ENCODE measurements at places on chromosomes 2 and 18.

- DNase-seq: no peak
These were observed 188.7 kb upstream of the KLHL14 start for GRCh38 chr18:32961538-32961937.

- DNase-seq: no peak
These were observed 252.0 kb upstream of the SIX3 start for GRCh38 chr2:44689516-44689915.

DNA sequence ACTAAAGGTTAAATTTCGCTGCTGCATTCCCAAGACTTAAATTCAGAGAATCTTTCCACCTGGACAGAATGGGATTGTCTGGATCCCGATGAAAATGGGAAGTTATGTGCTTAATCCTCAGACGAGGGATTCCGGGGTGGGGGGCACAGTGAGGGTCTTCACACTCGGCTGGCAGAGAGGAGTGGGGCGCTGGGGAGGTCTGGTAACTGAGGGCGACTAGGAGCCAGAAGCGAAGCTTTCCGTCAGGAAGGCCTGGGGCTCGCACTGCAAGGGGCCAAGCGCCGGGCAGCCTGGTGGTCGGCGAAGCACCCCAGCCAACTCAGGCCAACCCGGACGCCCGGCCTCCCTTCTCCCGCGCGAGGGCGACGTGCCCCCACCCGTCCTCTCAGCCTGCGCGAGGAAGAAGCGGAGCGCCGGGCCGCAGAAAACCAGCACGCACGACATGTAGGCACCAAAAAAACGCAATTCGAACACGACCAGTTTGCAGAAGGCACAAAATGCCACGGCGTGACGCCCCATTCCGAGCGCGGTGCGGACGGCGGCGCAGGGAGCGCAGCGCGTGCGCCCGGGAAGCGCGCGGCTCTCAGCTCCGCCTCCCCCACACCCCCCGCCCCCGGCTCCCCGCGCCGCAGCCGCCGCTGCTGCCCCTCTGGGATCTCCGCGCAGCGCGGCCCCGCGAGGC, 188.1 kb downstream of the ZEB2 start:
- peak; percentile 51 for DNase-seq

GRCh38 chr2:53652131-53652530, 115.5 kb upstream of the CHAC2 start:
- no peak for DNase-seq

- DNase-seq: no peak
These were observed 75.6 kb upstream of the CERS6 start for GRCh38 chr2:168380500-168380899.

- no peak for DNase-seq
These were observed 5.6 kb downstream of the MERTK start for GRCh38 chr2:111903930-111904439.

- DNase-seq: no peak
These were observed 62.4 kb upstream of the GCFC2 start for GRCh38 chr2:75772908-75773630.

GRCh38 chr2:207706936-207707860, 4.2 kb upstream of the CCNYL1 start:
- DNase-seq: no peak

GRCh38 chr2:74702001-74702715, 48.1 kb downstream of the SEMA4F start:
- DNase-seq: no peak

GRCh38 chr18:44636241-44636640, 44.4 kb upstream of the SETBP1 start:
- no peak for DNase-seq

DNA sequence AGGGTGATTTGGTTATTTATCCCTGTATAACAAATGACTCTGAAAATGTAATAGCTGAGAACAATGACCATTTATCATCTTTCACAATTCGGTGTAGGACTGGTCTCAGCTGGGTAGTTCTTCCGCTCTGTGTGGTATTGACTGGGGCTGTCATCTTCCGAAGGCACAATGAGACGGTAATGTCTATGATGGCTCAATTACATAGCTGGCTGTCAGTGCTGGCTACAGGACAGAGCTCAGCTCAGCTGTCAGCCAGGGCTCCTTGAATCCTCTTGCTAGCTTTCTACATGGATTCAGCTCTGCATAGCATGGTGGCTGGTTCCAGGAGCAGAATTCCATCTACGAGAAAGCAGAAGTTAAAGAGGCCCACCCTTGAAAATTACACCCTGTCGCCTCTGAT, 483.8 kb downstream of the TDRD15 start:
- DNase-seq: no peak

DNA sequence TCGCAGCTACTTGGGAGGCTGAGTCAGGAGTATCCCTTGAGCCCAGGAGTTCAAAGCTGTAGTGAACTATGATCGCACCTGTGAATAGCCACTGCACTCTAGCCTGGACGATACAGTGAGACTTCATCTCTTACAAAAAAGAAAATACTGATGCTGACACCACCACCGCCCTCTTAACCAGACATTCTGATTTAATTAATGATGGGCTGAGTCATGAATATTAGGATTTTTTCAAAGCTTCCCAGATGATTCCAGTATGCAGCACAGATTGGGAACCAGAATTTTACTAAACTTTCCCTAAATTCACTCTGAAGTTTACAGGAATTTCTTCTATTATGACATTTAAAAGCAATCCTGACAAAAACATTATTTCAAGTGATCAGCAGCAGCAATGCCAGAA, 130.1 kb downstream of the ERBB4 start:
- DNase-seq: no peak

DNA sequence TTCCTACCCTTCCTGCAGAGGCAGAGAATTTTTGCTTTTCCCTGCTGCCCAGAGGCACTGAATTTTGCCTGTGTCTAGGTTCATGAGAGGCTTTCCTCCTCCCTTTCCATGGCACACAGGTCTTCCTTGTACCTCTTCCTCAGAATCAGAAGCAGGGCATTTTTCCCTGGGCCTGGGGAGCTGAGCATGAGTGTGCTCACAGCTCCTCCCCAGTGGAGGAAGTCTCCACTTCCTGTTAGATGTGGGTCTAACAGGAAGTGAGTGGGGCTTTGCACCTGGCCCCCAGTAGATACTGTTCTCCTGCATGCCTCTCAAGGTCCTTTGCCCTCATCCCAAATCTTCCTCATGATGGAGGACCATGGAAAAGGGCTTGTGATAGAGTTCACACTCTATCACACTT, 297.2 kb upstream of the FIGN start:
- no peak for DNase-seq

GRCh38 chr2:77831060-77831459, 308.9 kb upstream of the LRRTM4 start:
- no peak for DNase-seq

DNA sequence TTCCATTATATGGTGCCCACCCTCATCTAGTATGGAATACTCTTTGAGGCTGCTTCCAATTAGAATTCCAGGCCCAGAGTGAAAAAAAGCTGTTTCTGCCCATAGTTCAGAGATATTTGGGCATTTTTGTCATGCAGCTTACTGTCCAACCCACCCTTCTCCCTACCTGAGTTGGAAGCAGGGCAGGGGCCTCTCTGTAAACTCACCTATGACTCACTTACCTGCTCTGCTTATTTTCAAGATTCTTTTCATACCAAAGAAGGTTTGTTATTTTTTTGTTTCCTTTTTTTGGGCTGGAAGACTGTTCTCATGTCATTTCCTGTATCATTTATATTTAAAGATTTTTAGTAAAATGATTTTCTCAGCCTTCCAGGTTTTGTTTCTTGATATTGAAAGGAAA, 38.4 kb upstream of the PPP1R1C start:
- no peak for DNase-seq

DNA sequence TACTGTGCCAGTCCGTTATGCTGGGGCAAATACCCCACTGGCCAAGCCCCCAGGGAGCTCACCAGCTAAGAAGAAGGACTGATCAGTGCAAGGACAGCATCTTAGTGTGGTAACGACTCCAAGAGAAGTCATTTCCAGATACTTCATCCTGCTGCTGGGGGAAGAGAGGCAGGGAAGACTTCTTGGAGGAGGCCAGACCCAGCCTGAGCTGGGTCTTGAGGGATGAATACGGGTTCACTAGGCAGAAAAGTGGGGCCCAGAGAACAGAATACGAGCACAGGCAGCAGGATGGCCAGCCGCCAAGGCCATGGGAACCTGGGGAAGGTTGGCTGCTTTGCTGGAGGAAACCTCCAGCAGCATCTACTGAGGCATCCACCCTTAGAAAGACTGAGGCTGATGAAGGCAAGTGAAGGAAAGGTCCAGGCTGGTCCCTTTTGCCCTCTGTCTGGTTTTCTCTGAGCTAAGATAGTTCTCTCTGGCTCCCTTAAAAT, 84.1 kb downstream of the GLI2 start:
- no peak for DNase-seq

DNA sequence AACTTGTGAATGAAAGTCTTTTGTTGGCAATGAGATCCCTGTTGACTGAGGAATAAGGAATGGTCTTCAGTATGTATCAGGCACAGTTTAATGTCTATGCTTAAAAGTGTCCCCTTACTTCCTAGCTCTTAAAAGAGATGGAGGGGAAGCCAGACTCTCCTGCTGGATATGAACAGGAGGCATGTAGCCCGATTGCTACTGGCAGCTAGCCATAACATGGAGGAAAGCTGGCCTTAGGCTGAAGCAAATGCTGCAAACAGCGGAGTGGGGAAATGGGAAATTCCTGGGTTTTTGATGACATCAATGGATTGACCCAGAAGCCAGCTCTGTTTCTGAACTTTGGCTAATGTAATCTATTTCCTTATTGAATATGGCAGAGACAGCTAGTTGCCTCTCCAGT, 266.1 kb downstream of the SLC4A3 start:
- no peak for DNase-seq

GRCh38 chr2:123163398-123163797, 861.7 kb upstream of the CNTNAP5 start:
- no peak for DNase-seq

DNA sequence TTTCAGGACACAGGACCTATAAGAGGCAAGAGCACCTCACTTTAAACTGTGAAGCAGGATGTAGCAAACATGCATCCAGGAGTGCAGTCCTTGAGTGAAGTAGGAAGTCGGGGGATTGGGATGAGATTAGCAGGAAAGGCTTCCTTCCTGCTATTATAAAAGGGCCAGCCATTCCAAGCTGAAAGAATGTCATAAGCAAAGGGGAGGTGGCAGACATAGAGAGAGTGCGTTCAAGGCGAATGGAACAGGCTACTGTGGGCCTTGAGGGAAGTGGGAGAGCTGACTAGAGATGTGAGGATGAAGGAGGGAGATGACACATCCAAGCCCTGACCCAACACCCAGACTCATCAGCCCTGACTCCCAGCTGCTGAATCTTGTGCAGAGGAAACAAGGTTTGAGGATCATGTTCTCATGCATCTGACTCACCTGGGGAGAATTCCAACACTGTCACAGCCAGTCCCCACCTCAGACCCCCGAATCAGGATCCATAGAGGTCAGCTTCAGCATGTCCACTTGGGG, 63.9 kb downstream of the GYPC start:
- DNase-seq: no peak

DNA sequence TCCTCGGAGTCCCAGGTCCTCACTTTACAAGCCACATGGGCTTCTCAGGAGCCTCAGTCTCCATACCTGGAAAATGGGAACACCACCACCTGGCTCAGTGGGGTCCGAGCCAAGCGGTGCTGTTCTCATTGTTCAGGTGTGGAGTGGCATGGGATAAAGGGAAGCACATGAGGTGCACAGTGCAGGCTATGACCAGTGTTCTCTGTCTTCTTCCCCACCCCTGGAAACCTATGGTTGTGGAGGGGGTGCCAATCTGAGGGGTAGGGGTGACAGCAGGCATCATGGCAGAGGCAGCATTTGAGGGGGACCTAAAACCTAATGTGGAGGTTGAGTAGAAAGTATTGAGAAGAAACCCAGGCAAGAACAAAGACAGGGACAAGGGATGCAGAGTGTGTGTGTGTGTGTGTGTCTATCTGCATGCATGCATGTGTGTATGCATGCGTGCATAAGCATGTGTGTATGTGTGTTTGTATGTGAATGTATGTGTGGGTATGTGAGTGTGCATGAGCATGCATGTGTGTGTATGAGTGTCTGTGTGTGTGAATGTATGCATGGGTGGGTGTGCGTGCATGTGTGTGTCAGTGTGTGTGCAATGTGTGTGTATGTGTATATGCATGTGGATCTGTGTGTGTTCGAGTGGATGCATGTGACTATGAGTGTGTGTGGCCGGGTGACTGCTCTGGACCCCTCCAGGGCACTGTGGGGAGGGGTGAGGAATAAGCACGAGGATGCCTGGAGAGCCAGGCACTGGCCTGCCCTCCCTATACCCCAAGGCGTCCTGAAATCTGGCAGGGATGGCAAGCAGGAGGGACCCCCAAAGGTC, 4.0 kb downstream of the KIF1A start:
- no peak for DNase-seq

GRCh38 chr2:219769090-219769910, 141.9 kb downstream of the SLC4A3 start:
- DNase-seq: no peak

GRCh38 chr2:114076961-114077360, 187.1 kb downstream of the ACTR3 start:
- no peak for DNase-seq

Measured in activated CD4-positive, alpha-beta T cell treated with anti-CD3 and anti-CD28 coated beads, Interleukin-2, amount 50 U/mL, for 24 hours (primary cell).